ENCODE measurements at places on chromosomes 11 and 22.

GRCh38 chr11:110219006-110219785 is 77.2 kb downstream of the RDX start:
- DNase-seq, result no peak

DNA sequence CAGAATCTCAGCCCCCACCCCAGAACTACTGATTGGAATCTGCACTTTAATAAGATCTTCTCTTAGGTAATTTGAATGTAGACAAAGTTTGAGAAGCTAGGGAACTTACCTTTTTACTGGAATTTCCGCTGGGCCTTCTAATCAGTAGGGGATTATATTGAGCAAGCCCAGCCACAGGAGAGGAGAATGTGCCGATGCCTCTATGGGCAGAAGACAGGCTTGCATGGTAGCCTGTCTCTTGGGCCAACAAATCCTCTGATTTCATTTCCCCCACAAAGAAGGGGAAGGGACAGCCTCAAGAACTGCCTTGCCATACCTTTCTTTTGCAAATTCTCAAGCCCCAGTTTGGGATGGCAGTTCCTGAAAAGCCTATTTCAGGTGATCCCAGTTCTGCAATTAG is 163.4 kb upstream of the BDNF start:
- no peak for DNase-seq

GRCh38 chr11:76801225-76801624 is 18.1 kb downstream of the TSKU start:
- no peak for DNase-seq

GRCh38 chr22:46915950-46916730 is 153.7 kb downstream of the TBC1D22A start:
- DNase-seq, result no peak
